HTR-8/SVneo (cell line): ENCODE measurements at places on chromosomes 7 and 10.
A peak's percentile ranks its signal among the peaks of the same experiment; 100 is the strongest.

DNA sequence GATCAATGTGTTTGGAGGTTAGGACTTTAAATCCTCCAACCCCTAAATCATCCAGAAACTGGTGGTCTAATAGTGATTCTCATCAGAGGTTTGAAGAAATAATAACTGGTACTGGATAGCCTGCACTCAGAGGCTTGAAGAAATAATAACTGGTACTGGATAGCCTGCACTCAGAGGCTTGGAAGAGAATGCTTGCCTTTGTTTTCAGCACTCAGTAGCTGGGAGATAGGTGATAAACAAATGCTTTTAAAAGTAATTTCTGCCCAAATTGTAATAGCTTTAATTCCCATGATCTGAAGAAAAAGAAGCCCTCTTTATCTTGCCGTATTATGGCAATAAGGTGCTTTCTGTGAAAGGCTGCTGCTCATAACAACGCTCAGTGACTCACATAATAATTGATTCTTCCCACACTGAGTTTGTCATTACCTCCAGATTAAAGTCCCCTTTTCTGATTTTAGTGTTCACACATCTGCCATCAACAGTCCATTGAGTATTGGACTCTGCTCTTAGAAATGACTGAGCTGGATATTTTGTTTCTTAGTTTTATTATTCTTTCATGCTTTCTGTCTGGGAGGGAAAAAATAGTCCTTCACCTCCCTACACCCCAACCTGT is 112.3 kb upstream of the PHYHIPL start:
- DNase-seq = no peak

DNA sequence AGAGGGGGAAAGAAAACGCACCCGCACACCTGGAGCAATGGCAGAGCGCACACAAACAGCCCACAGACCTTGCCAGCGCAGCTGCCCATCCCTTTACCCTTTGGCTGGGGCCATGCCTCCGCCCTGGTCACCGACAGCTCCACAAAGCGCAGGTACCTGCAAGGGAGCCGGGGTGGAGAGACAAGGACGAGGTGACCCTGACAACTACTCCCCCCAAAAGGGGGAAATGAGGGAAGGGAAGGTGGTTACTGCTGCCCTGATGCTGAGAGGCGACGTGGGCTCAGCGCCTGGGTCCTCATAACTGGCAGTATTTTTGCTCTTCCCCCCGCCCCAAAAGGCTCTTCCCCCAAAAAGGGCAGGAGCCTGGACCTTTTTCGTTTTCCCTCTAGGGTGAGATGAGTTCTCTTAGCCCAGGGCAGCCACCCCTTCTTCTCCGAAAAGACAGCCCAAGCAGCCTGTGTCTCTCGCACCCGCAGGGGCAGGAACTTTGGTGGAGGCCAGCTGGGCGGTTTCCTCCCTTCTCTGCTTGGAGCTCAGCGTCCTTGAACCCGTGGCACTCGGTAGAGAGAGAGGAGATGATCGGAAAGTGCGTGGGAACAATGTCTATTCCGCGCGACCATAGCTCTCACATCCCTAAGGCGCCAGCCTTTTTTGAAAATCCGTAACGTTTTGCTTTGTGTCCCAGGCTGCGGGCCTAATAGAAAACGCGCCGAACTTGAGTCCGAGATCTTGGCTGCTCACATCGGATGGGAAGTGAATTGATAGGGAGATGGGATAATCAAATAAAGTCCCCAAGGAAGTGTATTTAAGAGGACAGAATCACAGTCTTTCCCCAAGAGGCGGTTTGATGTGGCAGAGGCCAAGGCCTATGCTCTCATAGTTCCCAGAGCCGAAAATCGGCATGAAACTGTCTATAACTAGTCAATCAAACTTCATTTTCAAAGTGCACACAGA is 1.0 kb downstream of the NKX2-3 start:
- no peak for DNase-seq

- no peak for DNase-seq
Observed at GRCh38 chr10:23433701-23434100, 5.2 kb upstream of the OTUD1 start.

DNA sequence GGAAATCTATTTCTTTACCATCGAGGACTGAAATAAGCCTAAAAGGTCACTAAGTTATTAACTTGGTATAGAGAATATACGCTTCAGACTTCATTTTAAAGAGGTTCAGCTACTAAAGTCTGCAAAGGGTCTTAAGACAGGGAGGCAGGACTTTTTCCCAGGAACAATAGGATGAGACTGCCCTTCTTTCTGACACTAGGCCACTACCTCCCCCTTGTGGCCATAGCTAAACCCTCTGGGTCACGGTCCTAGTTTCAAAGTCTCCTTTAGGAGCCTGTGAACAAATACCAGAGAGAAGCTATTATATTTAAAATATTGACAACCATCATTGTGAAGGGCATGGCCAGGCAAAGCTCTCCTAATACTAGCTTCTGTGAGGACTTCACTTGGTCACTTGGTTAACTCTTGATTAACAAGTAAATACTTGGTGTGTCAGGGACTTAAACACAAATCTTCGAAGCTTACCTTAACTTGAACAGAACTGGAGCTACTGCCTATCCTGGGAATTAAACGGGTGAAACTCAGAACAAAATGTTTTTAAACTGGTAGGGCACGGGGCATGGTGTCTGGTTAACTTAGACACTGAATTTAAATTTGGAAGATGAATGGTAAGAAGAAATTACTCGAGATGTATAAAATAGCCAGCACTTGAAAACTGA is 75.6 kb downstream of the CCDC6 start:
- peak; percentile 48 for DNase-seq

DNA sequence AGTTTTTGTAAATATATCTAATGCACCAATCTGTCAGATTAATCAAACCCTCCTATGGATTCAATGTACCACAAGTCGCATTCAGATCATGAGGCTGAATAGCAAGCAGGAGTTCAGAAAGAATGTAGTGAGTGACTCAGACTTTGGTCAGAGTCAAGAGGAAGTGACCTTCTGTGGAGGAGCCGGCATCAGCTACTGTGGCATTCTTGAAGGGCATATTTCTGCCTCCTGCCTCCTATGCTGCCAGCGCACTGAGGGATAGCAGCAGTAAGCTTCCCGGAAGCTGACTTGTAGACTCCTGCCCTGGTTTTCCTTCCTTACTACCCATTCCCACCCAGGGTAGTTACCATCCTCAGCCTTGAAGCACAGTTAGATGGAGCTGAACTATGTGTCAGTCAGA is 867.5 kb downstream of the NRG3 start:
- DNase-seq = peak; percentile 35

GRCh38 chr10:21314111-21314626 is 211.3 kb downstream of the SKIDA1 start:
- no peak for DNase-seq

- no peak for DNase-seq
Observed at GRCh38 chr10:127548022-127548421, 1.1 kb upstream of the NPS start.

- no peak for DNase-seq
Observed at GRCh38 chr10:88033793-88034192, 170.4 kb downstream of the PTEN start.

DNA sequence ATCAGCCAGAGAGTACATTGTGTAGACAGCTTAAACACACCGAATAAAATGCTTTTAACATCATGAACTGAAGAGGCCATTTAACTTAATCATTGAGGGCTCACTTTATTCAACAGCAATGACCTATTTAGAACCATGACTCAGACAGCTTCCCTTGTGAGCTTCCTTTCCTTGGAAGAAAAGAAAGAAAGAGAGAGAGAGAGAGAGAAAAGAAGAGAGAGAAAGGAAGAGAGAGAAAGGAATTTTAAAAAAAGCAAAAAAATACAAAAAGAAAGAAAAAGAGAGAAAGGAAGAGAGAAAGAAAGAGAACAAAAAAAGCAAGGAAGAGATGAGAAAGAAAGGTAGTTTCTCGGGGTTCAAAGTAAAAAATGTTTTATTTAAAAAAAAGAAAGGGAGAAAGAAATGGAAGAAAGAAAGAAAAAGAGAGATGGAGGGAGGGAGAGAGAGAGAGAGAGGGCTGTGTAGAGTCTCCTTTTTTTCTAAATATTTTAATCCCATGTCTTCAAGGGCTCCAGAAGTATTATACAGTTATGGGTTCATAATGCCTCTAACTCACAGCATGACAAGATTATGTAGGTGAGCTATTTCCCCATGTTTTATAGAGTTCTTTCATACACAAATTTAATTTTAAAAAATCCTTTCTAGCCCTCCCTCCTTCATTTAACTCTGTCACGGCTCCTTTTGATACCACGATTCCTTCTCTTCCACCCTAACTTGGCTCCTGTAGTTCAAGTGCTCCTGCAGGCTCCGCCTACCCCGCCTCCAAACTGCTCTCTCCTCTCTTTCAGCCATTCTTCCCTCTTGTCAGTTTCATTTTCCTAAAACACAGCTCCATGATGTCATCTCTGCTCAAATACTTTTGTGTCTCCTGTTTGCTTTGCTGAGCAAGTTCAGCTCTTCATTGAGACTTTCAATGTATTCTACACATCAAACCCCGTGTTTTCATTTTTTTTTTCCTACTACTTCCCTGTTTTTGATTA is 85.5 kb downstream of the PRTFDC1 start:
- no peak for DNase-seq

DNA sequence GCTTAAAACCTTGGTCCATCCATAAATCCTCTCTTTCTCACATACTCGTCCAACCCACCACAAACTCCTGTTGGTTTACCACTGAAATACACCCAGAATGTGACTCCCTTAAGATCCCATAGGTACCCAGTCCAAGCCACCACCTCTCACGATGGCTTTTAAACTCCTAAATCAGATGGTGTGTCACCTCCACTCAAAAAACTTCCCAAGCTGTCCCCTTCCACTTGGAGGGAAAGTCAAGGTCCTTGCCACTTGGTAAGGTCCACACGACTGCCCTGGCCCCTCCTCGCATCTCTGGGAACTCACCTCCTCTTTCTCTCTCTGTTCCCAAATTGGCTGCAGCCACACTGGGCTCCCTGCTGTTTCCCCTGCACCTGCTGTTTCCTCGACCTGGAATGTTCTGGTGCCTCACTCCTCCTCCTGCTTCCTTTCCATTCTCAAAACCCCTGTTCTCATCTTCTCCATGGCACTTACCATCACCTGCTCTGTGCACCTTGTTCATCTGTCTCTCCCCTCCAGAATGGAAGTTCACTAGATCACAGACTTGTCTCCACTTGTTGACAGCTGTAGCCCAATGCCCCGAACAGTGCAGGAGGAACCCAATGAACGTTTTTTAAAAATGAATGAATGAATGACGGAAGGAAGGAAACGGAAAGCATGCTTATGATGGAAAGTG is 23.0 kb downstream of the ZFAND2A start:
- DNase-seq = peak; percentile 37

- no peak for DNase-seq
Observed at GRCh38 chr7:278081-278480, 11.9 kb upstream of the FOXL3 start.

DNA sequence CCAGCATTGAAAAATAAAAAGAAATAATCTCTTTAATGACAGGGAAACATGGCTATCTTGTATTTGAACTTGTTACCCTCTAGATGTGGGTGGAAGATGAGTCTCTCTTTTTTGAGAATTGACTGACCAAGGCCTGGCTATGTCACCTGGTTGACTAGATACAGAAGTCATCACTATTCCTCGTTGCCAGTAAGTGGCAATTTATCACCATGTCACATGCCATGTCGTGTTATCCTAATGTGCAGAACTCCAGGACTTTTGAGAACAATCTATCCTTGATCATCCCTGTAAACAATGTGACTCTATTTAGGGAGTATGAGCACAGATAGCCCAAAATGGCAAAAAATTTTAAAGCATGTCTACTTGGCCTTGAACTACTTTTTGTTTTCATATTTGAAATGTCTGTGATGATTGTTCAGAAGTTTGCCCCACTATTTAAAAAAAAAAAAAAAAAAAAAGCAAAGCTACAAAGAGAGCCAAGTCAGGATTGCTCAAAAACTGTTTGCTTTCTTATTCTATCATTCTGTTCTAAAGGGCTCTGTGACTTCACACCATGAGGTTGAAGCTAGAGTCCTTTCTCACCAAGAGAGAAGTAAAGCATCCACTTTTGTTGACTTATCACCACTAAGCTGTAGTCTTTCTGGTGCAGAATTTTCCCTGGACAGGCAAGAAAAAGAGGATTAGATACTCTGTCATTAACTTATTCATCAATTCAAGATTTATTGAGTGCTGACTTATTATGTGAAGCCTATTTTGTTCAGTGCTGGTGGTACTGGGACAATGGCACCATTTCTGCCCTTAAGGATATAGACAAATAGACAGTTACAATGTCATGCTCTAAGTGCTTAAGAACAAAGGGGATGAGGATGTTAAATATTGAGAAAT is 10.4 kb upstream of the WIPF3 start:
- no peak for DNase-seq
